ENCODE measurements at places on chromosomes 1 and 21.

GRCh38 chr1:172746091-172746949 is 87.4 kb downstream of the FASLG start:
- H3K4me3 ChIP-seq: no peak overlapping the region
- no peak for DNase-seq
- no peaks in the 10 kb centered on the region for H3K36me3 ChIP-seq
- H3K27me3 ChIP-seq: no peaks in the 10 kb centered on the region

GRCh38 chr21:43734928-43735229 is 15.9 kb downstream of the PDXK start:
- no peaks in the 10 kb centered on the region for H3K36me3 ChIP-seq
- DNase-seq: no peak
- peaks cover 2% of the 10 kb centered on the region for H3K4me1 ChIP-seq

DNA sequence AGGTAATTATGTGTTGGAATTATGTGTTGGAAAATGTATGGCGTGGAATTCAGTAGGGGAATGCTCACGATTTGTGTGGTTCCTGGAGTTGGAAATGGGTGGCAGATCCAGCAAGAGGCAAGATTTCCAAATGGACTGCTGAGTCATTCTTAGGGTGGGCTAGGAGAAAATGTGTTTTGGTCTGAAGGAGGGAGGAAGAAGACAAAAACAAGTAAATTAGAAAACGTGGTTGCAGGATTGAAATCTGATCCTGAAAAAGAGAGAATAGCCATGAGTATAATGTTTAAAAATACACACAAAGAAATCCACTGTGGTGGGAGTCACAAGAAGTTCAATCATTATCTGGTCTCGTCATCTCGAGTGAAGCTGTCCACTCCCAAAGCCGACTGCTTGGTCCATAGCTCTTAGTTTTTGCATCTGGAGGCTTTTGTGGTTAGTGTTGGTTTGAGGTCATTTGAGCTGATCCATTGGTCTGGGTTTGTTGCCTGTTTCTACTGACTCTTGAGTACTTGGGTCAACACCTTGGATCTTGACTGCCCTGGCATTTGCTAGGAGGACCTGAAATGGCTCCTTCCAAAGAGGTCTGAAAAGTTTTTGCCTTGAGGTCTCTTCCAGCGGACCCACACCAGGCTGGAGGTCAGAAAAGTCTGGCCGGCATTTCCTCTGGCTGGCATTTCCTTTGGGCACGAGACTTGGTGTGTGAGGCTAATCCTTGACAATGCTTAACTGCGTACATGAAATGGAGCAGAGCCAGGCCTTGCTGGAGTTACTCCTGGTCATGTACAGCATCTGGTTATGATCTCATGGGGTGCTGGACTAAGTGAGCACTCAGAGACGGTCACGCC is 9.2 kb downstream of the MX2 start:
- no peak overlapping the region for H3K4me3 ChIP-seq
- H3K27me3 ChIP-seq: no peaks in the 10 kb centered on the region
- H3K36me3 ChIP-seq: no peaks in the 10 kb centered on the region
- peaks cover 7% of the 10 kb centered on the region for H3K4me1 ChIP-seq

- no peak for DNase-seq
- H3K4me1 ChIP-seq: no peaks in the 10 kb centered on the region
- H3K4me3 ChIP-seq: no peak overlapping the region
- no peak overlapping the region for H3K27ac ChIP-seq
- no peaks in the 10 kb centered on the region for H3K27me3 ChIP-seq
These were observed 136.0 kb downstream of the SNX7 start for GRCh38 chr1:98797506-98797905.

DNA sequence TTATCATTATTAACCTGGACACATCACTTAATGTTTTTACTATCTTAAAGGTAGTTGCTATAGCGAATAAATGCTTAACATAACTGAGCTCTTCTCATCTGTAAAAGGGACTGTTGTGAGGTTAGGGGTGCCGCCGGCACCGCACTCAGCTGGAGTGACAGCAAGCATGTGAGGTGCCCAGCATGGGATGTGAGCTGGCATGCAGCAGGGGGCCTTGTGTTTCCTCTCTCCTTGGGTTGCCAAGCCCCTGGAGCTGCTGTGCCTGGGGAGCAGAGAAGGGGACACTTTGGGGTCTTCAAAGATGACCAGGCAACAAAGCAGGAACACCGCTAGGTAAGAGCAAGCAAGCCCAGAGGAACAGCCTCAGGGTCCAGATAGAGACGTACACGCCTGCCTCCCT is 2.1 kb upstream of the ZC3H12A start:
- no peak overlapping the region for H3K4me3 ChIP-seq
- peaks cover 7% of the 10 kb centered on the region for H3K36me3 ChIP-seq
- H3K27ac ChIP-seq: peak overlapping the region; percentile 89
- no peaks in the 10 kb centered on the region for H3K27me3 ChIP-seq

DNA sequence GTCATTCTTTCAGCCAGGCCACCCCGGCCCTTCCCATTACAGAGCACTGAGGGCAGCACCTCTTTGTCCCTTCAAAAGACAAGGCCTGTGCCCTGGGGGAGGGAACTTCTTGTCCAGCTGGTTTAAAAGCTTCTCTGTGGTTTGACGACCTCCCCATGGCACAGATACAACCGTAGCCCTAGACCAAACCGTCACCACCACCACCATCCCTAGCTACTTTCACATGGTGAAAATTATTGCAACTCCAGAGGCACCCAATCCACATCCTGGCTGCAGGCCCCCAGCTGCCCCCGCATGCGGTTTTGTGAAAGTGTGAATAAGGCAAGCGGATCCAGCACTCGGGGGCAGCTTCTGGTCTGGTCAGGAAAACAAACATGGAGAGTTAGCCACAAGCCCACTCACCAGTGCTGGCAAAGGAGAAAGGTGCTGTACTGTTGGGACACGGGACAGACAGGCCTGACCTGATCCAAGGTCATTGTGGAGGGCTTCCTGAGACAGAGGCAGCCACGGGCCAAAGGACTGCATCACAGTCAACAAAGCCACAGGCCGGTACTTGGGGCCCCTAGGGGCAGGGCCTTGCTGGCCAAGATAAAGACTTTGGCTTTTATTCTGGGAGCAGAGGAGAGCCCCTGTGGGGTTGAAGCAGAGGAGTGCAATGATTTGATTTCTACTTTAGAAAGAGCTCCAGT is 31.2 kb downstream of the CDCA8 start:
- no peaks in the 10 kb centered on the region for H3K27me3 ChIP-seq
- H3K4me1 ChIP-seq: no peaks in the 10 kb centered on the region
- no peak overlapping the region for H3K27ac ChIP-seq

DNA sequence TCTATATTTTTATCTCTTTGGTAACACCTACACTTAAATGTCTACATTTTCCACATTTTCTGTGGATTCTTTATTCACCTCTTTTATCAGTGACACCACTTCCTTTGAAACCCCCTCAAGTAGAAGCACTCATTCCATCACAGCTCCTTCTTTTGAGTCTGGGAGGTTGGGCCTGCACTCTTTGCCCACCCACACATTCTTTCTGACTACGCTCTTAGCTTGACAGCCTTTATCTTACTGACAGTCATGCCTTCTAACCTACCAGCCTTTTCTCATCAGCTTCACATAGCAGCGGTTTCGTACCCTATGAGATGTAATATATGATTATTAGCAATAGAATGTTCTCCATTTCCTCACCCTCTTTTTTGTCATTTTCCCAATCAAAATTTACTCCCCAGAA is 151.9 kb downstream of the TNFSF18 start:
- DNase-seq: no peak
- no peaks in the 10 kb centered on the region for H3K27me3 ChIP-seq
- no peak overlapping the region for H3K4me3 ChIP-seq

DNA sequence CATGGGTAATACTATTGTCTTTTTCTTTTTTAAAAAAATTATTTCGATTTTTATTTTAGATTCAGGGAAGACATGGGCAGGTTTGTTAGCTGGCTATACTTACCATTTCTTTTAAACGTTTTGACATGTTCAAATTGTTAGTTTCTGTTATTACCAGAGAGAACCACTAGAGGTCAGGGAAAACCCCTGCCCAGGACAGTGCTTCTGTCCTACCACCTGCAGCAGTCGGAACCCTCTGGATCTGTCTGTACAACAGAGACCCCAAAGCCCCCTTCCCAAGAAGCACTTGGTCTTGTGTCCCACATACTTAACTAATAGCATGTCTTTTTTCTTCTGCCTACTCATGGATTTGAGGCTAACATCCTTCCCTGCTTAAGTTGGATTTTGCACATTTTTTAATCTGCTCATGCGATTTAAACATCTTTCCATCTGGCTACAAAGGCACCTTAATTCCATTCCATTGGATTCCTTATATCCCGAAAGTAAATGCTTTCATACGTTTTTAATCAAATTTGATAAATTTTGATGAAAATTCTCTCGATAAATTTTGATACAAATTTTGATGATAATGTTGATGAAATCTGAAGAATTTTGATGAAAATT is 10.0 kb upstream of the C1orf115 start:
- no peak overlapping the region for H3K4me3 ChIP-seq
- H3K36me3 ChIP-seq: no peaks in the 10 kb centered on the region
- H3K27me3 ChIP-seq: no peaks in the 10 kb centered on the region
- H3K4me1 ChIP-seq: peaks cover 2% of the 10 kb centered on the region
